ENCODE measurements at places on chromosomes 4 and X.

GRCh38 chr4:173782660-173783059, 252.6 kb upstream of the HAND2 start:
- DNase-seq: no peak

- no peak for DNase-seq
Observed at GRCh38 chr4:108804648-108805273, 41.9 kb upstream of the ETNPPL start.

- no peak for DNase-seq
Observed at GRCh38 chr4:151771664-151772063, 10.9 kb upstream of the GATB start.

GRCh38 chr4:87499403-87500091, 29.6 kb downstream of the SPARCL1 start:
- DNase-seq: no peak

DNA sequence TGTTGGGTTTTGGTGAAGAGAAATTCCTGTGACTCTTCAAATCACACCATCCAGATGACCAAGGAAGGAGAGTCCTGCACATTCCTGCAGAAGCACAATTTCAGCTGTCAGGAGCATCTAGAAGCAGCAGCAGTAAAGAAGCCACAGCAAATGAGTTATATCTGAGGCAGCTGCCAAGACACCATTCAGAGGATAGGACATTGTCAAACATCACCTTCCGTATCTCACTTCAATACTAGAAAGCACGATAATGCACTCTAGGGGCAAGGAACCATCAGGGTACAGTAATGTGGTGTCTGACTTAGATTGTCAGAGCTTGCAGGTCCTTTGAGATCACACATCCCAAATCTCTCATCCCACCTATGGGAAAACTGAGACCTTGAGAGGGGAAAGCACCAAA, 134.5 kb downstream of the COL4A6 start:
- no peak for DNase-seq

DNA sequence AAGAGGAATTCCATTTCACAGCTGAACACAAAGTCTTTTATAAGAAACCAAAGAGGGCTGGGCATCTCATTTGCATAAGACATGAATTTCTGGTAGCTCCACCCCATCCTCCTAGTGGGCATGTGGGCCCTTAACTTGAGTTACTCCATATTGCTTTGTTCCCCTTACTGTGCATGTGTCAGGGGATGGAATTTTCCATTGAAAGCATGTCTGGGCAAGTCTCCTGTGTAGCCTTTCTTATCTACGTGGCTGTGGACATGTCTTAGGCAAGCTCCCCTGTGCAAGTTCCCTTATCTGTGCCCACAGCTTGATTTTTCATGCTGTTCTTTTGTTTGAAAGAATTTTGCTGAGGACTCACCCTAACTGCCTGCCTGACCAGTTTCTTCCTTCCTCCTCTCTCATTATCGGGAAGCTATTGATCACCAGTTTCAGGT, 123.5 kb upstream of the JADE1 start:
- DNase-seq: no peak

DNA sequence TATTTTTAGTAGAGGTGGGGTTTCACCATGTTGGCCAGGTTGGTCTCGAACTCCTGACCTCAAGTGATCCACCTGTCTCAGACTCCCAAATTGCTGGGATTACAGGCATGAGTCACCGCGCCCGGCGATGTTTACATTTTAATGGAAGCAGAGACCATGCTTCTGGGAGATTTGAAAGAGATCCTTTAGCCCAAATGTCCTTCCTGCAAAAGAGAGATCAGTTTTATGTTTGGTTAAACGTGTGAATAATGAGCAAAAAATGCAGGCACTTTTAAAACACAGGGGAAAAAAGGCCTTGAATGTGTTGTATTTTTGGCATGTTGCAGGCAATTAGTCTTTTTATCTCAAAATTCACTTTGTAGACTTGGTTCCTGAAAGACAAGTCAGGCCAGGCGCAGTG, 95.8 kb upstream of the ELOVL6 start:
- DNase-seq: no peak

GRCh38 chrX:68942104-68942503, 113.3 kb downstream of the EFNB1 start:
- no peak for DNase-seq

DNA sequence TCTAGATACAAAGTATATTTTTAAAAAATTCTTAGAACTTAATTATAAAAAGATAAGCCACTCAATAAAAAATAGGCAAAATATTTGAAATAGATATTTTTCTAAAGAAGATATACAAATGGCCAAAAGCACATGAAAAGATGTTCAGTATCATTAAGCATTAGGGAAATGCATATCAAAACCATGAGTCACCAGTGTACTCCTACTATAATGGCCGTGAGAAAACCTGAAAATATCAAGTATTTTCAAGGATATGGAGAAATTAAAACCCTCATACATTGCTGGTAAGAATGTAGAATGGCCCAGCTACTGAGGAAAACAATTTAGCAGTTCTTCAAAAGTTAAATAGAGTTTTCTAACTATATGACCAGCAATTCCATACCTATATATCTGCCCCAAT, 337.9 kb downstream of the CAMK2D start:
- no peak for DNase-seq

DNA sequence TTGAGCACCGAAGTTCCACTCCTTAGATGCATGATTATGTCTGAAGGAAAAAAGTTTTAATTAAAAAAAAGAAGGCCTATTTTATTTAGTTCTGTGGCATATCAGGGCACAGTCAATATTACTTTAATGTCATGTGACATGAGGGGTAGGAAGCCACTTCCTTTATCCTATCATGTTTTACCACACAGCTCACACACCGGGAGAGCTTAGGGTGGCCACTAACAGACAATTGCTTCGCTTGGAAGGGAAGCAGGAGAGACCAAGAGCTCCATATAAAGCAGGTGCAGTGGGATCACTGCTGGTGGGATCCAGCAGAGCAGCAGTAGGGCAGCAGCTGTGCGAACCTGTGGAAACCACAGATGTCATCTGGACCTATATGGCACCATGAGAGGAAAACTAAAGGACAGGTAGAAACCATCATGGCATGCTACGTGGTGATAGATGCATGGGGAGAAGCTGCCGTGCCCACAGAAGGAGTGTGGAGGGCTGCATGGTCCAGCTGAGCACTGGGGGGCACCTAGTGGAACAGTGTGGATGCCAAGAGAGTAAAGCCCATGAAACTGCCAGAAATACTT, 52.0 kb downstream of the DTHD1 start:
- DNase-seq: no peak

DNA sequence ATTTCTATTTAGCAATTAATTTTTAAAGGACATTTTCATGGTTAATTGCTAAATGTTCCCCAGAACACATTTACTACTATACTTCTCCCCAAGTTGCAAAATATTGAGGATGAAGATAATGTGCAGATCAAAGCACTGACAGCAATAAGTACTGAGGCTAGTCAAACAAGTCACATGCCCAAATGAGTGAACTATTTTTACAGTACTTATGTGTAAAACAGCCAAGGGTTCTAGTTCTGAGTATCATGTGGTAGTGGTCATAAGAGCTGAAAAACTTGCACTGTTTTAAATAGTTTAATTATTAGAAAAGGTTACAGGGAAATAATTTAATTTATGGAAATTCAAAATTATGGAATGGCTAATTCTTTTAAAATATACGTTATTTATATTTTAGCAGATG, 3.8 kb downstream of the GALNTL6 start:
- no peak for DNase-seq

DNA sequence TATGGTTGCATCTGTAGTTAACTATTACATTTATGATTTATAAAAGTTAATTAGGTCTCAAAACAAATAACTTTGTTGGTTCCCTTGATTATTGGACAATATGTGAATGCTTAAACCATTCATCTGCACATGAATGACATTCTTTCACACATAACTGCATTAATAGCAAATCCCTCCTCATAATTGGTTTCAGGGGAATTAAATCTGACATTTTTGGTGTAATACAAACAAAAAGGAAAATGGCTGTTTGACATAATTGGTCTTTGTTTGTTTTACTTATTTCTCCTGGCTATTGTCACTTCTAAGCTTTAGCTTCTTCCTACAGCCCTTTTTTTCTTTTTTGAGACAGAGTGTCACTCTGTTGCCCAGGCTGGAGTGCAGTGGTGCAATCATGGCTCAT, 71.9 kb downstream of the TBC1D9 start:
- no peak for DNase-seq

DNA sequence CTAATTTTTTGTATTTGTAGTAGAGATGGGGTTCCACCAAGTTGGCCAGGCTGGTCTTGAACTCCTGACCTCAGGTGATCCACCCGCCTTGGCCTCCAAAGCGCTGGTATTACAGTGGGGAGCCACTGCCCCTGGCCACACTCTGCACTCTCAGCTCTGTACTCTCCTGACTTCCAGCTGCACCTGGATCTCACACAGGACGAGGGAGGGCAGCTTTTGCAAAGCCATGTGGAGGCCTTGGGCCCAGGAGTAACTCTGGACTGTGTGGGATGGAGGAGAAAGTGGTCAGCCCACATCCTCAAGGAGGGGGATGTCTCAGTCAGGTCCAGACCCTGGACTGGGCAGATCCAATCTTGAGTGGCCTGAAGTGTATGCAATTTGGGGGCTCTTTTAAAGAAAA, 23.0 kb downstream of the NAT8L start:
- DNase-seq: no peak

- peak; percentile 54 for DNase-seq
Observed at GRCh38 chr4:185128272-185129119, 14.6 kb upstream of the SLC25A4 start.

GRCh38 chr4:791252-791897, 34.6 kb downstream of the CPLX1 start:
- DNase-seq: no peak

DNA sequence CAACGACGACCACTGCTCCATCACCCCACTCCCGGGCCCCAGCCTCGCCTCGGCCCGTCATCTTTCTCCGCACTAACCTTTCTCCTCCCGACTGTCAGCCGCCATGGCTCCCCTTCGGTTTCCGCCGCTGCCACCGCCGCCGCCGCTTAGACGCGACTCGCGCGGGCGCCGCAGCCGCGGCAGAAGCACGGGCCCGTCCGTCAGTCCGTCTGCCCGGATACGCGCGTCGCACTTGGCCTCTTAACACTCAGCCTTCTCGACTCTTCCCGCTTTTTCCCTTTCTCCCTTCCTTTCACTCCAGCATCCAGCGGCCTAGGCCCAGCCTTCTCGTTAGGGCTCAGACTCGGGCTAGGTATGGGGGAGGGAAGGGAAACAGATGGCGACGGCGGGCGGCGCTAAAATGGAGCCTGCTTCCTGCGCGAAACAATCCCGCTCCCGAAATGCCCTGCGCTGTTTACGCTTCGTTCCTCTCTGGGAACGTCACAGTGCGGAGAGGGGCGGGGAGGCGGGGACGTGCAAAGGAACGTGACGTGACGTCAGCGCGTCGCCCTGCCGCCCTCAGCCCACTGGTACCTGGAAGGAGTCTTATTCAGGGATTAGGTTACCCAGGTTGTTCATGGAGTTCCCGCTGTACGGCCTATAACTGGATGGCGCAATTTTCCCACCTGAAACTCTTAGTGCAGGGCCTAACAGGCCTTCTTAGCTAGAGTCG, at the start of gene YTHDC1:
Gene YTHDC1, minus strand, starts transcription at position 442 of the 712 bp plus-strand sequence. Its CDS starts 337 bp downstream, at position 105.
- peak; percentile 96 for DNase-seq

DNA sequence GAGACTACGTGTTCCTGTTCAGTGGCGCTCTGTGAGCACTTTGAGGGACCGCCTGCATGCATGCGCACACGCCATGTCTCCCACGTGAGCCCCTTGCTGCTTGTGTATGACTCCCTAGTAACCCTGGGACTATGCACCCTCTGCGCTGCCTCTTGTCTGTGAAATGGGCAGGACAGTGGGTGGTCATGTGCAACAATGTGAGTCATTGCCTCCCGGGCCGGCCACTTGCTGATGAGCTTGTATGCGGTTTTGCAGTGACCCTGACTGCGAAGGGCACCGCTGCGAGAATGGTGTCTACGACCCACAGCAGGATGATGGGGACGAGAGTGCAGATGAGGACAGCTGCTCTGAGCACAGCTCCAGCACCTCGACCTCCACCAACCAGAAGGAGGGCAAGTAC, 61.4 kb downstream of the TNIP2 start:
- DNase-seq: no peak

- no peak for DNase-seq
Observed at GRCh38 chrX:11533199-11533651, 132.5 kb downstream of the ARHGAP6 start.

DNA sequence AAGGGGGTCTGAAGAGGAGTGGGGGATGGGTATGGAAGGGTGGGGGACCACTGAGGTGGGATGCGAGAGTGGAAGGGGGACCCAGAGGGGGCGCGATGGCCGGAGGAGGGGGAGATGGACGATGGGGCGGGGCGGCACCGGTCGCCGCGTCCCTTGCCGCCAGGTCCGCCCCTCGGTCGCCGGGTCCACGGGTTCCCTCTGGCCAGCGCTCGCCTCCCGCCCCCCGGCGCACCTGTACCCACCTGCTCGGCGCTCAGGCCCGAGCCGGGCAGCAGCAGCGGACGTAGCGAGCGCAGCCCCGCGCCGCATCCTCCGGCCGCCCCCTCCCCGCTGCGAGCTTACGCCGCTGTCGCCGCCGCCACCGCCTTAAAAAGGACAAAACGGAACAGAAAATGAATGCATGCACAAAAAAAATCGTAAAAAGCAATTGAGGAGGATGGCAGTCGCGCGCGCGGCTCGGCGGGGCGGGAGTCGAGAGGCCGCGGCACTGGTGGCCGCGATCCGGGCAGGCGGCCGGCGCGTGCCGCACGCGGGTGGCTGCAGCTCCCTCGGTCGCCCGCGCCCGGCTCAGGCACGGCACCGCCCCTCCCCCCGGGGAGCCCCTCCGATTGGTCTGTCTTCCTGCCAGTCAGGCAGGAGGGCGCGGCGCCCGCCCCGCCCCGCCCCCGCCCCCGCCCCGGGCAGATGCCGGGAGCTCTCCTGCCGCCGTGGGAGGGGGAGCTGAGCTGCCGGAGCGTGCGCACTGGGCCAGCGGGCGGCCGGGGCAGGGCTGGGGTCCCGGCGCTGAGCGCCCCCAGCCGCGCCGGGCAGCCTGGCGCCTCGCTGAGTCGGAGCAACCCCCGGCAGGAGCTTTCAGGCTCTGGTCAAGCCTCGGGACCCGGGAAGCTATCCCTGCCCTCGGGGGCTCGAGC, at the start of gene JAKMIP1:
Gene JAKMIP1, minus strand, starts transcription at position 539 of the 911 bp plus-strand sequence. CDS start 87,699 bp downstream, outside the sequence.
- DNase-seq: peak; percentile 69

DNA sequence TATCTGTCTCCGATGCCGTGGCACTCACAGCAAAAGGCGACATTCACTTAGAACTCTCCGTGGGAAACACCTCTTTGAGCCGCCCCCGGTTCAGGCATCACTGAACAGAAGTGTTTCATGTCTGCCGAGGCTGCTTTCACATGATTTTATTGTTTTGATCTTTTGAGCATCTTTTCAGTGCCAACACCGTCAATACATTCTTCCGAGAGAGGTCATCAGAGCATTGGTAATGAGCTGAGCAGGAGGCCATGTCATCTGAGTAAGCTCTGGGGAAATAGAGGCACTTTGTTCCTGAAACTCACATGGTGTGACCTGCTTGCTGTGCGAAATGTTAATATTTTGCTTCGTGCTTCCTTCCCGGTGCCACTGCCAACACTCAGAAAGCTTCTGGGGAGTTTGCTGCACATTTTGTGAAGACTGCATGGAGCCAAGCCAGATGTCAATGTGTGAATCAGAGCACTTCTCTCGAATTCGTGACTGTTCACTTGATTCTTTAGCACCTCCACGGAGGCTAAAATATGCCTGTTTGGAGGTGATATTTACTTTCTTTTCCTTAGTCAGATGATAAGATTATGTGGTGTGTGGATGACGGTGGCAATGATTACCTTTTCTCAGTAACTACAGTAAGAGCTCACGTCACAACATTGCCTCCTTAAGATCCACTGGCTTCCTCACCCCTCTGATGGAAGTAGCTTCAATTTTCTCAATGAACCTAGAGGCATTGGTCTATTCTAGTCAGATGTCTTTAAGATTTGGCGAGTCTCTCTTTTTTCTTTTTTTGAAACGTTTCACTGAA, 222.3 kb upstream of the HS3ST1 start:
- DNase-seq: no peak
